Uterus (tissue), 4 donors: ENCODE measurements at places on chromosomes 11 and 22.
A peak's percentile ranks its signal among the peaks of the same experiment; 100 is the strongest.

DNA sequence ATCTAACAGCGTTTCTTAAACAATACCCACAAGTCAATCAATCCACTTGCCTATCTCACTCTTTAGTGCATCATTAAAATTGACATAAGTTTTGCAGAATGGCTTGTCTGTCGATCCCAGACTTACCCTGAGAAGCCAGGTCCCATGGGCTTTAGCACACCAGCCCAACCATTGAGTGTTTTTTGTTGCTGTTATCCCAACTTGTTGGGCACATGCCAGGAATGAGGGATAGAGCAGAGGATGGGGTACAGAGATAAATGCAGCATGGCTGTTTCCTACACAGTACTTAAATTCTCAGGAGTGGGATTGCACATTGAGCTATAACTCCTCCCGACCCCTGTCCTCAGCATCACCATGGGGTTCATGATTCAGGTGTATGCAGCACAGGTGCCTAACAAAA, 64.2 kb upstream of the RASSF10 start:
- DNase-seq, result no peak

GRCh38 chr11:121535129-121535796, 82.5 kb upstream of the SORL1-AS1 start:
- DNase-seq, result no peak

- DNase-seq, result no peak
Observed at GRCh38 chr11:18594999-18595749, 4.4 kb upstream of the MISFA start.

GRCh38 chr11:19379465-19379864, 138.7 kb upstream of the E2F8 start:
- no peak for DNase-seq

- no peak for DNase-seq
Observed at GRCh38 chr22:43007519-43008102, 7.3 kb downstream of the PACSIN2 start.

GRCh38 chr22:39731481-39731880, 160.9 kb downstream of the CACNA1I start:
- DNase-seq, result no peak

GRCh38 chr11:20010851-20011225, 149.4 kb downstream of the DBX1 start:
- DNase-seq, result no peak

GRCh38 chr22:41940832-41941765, 5.9 kb downstream of the CENPM start:
- peak; percentile 85 for DNase-seq

- DNase-seq, result no peak
Observed at GRCh38 chr11:15692739-15693138, 578.0 kb downstream of the INSC start.

DNA sequence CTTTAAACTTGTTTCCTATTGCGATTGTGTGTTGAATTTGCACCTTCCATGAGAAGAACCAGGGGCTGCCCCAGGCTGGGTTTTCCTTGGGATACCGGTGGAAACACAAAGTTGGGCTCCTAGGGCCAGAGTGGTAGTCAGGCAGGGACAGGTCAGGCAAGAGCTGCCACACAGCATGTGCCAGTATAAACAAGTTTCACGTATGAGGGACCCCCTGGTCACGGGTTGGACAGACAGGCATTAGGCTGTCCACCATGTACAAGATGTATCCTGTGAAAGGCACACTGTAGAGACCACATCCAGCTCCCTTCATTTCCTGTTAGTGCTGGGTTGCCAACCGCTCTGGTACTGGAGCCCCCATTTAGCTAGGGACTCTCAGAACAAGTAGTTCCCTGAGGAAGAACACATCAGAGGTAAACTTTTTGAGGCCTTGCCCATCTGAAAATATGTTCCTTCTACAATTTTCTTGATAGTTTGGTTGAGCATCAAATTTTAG, 8.8 kb downstream of the UPB1 start:
- no peak for DNase-seq

- DNase-seq, result peak; percentile 39
Observed at GRCh38 chr11:107468596-107468995, 11.0 kb upstream of the CWF19L2 start.

DNA sequence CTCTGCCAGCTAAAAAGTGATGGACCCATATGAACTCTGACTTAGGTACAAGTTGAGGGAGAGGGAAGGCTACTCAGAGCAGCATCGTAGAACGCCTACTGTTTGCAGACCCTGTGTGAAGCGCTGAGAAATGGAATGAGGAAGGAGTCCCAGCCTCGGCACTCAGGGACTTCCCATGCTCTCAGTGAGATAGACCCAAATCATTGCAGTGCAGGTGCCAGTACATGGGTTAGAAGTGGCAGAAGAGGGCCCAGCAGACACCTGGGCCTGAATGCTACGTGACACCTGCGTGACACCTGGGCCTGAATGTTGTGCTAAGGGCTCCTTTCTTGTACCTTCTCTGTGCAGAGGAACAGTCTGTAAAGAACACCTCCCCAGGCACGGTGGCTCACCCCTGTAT, 2.6 kb upstream of the PDGFB start:
- no peak for DNase-seq

DNA sequence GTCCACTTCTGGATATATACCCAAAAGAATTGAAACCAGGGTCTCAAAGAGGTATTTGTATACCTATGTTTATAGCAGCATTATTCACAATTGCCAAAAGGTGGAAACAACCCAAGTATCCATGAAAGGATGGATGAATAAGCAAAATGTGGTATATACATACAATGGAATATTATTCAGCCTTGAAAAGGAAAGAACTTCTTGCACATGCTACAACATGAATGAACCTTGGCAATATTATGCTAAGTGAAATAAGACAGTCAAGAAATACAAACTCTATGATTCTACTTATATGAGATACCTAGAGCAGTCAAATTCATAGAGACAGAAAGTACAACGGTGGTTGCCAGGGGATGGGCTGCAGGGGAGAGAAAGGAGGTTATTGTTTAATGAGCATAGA, 21.6 kb upstream of the PAK1 start:
- no peak for DNase-seq

GRCh38 chr11:79486242-79486984, 45.6 kb upstream of the TENM4 start:
- DNase-seq, result no peak

DNA sequence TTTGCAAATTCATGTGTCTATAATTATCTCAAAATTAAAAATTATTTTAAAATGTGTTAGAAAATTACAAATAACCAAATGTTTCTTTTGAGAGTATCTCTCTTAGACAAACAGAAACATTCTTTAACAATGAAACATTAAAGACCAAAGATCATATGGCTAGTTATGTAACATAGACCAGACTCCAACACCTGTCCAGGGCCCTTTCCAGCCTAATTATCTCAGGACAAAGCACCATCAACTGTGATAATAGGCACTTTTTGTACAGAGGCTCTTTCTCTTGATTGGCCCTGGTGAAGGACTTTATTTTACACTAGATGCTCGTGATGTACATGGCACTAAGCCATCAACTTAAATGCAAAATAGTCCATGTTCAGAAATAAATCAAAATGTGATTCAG, 5.0 kb upstream of the PLEKHA7 start:
- no peak for DNase-seq

DNA sequence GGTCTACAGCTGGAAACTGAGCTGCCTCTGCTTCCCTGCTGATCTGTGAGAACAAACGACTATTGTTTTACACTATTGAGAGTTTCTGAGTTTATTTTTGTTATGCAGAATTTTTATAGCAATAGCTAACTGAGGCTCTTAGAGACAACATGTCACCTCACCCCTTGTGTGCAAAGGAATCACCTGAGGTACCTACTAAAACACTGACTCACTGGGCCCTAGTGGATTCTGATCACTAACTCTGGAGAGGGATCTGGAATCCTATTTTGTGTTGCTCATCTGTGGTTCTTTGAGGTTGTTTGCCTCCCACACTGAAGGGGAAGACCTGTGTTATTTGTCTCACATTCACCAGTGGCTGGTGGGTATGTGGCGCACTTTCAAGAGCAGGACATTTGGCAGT, 13.4 kb upstream of the B3GAT1 start:
- DNase-seq, result no peak

DNA sequence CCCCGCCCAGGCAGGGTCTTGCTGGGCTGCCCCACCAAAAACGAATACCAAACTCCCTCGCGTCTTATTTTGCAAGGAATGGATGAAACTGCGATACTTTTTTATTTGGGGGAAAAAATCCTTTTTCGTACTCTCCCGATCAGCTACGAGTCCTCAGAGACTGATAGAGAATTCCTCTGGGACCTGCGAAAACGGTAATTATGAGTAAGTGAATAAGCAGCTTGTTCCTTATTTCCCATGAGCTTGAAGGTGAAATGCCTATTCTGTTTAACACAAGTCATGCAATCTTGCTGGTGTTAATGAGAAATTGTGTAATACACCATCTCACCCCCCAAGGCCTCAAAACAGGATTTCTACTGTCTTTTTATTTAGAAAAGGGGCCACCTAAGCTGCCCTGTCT, 5.5 kb downstream of the GRK3 start:
- no peak for DNase-seq

GRCh38 chr11:68061508-68061907, 22.7 kb downstream of the TCIRG1 start:
- DNase-seq, result no peak

- DNase-seq, result peak; percentile 29
Observed at GRCh38 chr11:8192016-8192895, 23.4 kb upstream of the RIC3 start.

DNA sequence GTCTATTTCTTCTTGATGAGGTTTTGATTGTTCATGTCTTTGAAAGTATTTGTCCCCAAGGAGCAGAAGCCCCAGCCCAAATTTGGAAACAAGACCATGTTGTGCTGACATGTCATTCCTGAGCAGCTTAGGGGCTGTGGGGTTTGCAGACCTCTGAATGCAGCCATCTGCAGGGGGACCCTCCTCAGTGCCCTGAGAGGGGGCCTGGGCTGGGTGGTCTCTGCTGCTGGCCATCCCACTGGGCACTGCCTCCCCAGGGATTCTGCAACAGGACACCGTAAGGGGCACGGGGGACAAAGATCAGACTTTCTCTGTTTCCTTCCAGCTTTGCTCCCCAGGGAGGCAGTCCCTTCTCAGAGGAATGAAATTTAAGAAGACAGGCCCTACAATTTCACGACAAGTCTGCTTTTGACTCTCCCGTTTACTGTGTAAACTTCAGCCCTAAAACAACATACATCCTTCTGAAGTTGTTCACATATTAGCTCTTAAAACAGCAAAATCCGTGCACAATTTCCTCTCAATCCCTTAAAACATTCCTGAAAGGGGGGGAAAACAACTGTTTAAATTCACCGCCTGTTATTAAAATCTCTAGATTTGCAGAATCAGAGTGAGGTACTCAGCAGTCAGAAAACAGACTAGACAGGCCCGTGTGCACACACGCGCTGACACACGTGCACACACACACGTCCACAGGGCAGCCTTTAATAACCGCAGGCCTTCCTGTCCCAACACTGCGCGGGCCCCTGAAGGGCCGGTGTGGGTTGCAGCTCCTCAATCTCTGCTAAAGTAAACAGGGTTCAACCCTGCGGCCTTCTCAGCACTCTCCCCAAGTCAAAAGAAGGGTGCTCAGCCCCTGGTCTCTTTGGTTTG, 109.8 kb downstream of the KCNQ1 start:
- no peak for DNase-seq

- no peak for DNase-seq
Observed at GRCh38 chr22:46596032-46596441, 24.1 kb upstream of the GRAMD4 start.

DNA sequence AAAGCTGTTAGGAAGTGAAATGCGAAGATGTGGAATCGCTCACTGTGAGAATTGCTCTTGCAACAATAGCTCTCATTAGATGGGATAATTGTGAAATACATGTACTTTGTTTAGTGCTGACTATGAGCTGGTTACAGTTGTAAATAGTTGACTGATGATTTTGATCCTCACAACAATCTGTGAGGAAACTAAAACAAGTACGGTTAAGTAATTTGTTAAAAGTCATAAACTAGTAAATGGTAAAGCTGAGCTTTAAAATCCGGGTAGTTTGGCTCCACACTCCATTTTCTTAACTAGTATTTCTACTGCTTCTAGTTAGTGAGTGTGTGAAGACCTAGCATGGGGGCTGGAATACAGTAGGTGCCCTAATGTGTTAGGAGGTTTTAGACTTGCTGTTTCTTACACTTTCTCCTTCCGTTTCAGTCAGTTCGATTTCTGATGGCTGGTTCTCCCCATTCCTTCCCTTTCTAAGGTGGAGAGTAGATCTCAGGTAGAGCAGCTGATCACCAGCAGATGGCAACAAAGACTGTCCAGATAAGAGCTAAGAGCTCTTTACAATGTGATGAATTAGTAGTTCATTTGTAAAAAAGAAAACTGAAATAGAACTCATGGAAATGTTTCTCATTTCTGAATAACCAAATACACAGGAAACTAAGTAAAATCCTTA, 16.3 kb upstream of the CYP2R1 start:
- no peak for DNase-seq

- DNase-seq, result no peak
Observed at GRCh38 chr11:101563166-101563565, 20.6 kb downstream of the TRPC6 start.

- no peak for DNase-seq
Observed at GRCh38 chr11:104926771-104927611, 28.7 kb upstream of the CASP12 start.

DNA sequence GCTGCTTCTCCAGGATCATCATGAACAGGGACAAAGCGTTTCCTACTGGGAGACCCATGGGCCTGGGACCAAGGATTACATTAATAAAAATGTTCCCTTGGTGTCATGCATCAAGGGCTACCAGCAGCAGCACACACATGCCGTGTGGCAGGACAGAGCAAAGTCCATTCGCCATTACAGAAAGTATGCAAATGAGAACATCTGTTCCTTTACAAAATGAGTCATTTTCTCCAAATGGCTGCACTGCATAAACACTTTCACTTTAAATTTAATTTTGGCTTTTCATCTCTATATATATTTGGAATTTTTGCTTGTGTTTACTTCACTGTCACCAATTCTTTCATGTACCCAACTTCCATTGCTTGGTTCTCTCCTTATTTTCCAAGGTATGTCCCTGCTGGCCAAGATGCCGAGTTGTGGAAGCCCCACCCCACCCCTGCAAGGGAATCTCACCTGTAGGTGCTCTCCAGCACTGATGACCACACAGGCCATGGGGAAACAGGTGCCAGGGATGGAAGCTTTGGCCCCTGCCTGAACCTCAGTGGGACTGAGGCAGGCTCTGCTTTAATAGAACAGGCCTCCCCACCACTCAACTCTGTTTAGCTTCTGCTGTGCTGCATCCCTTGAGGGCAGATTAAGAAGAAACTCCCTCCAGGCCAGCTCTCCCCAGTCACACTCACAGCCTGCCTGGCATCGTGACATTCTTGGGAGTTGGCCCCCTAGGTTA, 15.6 kb upstream of the GNAZ start:
- no peak for DNase-seq

DNA sequence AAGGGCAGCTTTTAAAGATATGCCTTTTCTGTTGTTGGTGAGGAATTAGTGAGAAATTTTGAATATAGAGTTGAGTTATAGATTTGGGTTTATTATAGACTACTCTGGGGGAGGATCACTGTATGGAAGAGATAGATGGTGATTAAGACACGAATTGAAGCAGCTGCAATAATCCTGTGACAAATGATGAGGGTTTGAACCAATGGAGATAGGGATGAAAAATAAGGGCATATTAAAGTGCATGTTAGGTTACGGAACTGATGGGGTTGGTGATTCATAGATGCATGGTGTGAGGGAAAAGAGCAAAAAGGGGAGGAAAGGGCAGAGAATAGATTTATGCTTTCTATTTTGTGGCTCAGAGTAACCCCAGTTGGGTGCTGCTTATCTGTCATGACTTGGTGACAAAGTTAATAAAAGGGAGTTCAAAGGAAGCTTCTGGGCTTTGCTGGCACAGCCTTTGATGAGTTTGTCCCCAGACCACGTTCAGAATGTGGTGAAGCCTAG, 11.8 kb downstream of the C11orf87 start:
- no peak for DNase-seq
